NCI-H526 (cell line): ENCODE measurements at places on chromosomes 13 and 19.

GRCh38 chr13:46032341-46032740 lies 20.2 kb downstream of the ZC3H13 start:
- no peak for DNase-seq

DNA sequence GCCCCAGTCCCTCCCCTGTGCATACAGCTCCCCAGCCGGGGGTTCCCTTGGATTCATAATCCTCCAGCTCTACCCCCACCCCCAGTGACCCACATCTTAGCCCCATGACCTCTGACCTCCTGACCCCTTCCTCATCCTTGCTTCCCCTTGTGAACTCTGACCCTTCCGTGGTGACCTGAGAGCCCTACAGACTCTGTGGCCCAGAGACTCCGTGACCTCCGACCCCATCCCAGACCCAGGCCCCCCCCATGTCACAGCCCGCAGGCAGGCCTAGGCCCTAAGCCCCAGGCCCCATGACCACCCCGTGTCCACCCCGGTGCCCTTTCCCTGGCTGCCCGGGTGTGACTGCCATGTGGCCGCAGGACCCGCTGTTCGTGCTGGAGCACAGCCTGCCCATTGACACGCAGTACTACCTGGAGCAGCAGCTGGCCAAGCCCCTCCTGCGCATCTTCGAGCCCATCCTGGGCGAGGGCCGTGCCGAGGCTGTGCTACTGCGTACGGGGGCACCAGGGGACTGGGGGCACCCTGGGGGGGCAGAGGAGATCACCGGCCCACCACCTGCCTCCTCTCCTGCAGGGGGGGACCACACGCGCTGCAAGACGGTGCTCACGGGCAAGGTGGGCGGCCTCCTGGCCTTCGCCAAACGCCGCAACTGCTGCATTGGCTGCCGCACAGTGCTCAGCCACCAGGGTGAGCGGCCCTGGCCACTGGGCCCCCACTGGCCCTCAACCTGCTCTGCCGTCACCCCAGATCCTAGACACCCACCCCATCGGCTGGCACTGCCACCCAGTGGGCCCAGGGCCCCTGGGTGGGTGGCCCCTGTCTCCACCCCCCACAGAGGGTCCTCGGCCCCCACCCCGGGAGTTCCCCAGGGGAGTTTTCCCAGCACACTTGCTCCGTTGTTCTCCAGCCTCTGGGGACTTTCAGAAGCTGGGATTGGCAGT lies 2.4 kb upstream of the SPIB start:
- no peak for DNase-seq

- DNase-seq = no peak
Observed at GRCh38 chr19:13044231-13044836, 49.1 kb downstream of the NFIX start.

DNA sequence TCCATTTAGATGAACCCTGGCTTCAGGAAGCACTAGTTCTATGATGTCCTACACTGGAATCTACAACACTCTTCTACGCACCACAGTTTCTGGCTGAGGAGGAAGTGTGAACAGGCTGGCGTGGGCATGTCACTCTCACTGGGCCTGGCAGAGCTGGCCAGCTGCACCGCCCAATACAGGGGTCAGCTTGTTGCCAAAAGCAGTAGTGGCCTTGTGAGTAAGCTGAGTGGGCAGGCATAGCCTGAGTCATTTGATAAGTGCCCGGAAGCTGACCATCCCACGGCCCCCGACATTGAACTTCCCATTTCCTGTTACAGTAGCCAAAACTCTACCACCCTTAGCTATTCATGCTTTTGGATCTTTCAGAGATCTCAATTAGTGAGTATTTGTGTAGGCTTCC lies 240.9 kb upstream of the SERP2 start:
- DNase-seq = no peak

- DNase-seq = peak; percentile 48
Observed at GRCh38 chr13:26518451-26518959, 39.0 kb upstream of the WASF3 start.

- no peak for DNase-seq
Observed at GRCh38 chr13:40517486-40518480, 148.7 kb downstream of the FOXO1 start.

- no peak for DNase-seq
Observed at GRCh38 chr13:31444266-31444856, 244.6 kb downstream of the B3GLCT start.

GRCh38 chr19:45099467-45100191 lies 6.7 kb downstream of the PPP1R37 start:
- no peak for DNase-seq

DNA sequence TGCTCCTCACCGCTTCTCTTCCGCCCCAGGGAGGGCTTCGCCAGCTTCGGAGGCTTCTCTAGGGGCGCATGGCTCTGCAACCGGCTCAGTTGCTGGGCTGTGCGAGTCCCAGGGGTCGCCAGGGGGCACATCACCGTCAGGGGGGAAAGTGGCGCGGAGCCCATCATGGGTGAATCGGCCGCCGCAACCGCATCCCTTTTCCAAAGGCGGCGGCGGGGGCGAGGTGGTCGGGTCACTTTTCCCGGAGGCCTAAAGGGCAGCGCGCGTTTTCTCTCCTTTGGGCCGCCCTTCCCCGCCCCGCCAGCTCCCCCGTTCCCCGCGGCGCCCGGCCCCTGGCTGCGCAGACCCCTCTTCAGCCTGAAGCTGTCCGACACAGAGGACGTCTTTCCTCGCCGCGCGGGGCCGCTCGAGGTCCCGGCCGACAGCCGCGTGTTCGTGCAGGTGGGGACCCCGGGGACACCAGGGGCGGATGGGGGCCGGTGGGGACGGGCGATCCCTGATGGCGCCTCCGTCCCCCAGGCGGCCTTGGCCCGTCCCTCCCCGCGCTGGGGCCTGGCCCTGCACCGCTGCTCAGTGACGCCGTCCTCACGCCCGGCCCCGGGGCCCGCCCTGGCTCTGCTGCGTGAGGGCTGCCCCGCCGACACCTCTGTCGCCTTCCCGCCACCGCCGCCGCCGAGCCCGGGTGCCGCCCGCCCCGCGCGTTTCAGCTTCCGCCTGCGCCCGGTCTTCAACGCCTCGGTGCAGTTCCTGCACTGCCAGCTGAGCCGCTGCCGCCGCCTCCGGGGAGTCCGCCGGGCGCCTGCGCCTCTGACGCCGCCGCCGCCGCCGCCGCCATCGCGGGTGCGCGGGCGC lies 1.7 kb downstream of the TGFBR3L start:
- DNase-seq = peak; percentile 26

GRCh38 chr13:30585748-30586262 lies 31.9 kb upstream of the USPL1 start:
- no peak for DNase-seq

GRCh38 chr19:10407096-10407495 lies 3.8 kb upstream of the CDC37 start:
- DNase-seq = no peak

- no peak for DNase-seq
Observed at GRCh38 chr13:47327861-47328260, 431.0 kb upstream of the HTR2A start.

- no peak for DNase-seq
Observed at GRCh38 chr13:95710313-95710712, 33.4 kb downstream of the DNAJC3 start.

DNA sequence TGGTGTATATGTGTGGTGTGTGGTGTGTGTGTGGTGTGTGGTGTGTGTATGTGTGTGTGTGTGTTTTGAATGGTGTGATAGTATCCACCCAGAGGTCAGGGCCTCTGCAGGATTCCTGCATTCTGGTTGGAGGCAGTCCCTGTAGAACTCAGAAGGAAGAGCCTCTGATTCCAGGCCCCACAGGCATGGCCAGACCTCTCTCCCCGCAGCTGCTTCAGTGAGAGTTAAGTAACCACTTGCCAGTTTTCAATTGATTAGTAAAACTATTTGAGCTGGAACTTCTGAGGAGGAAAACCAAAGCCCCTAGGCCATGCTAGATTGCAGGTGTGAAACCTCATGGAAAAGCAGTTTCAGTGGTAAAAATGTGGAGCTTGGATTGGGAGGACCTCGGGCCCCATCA lies 2.1 kb downstream of the ATP12A start:
- DNase-seq = no peak

GRCh38 chr13:43880214-43880855 lies 631 bp downstream of the LACC1 start:
- DNase-seq = no peak

DNA sequence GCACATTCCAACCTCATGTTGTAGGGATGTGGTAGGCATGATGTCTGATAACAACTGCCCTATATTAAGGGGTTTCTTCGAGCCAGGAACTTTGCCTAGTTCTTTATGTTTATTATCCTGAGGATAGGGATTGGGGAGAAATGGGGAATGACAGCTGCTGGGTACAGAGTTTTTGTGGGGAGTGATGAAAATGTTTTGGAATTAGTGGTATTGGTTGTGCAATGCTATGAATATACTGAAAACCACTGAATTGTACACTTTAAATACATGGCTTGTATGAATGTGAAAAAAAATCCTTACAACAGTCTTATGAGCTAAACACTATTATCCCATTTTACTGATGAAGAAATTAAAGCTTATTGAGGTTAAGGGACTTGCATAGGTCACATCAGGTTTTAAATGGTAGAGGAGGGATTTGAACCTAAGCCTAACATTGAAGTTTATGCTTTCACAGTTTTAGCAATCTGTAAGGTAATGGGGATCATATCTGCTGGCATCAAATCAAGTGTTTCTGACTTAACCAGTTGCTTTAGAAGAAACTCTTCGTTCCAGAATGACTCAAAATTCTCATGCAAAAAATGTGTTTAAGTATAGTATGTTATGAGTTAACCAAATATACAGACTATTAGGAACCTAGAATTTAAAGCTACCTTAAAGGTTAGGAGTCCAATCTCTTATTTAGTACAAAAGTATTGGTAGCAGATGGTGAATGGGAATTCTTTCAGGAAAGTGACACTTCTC lies 61.4 kb downstream of the ERCC5 start:
- no peak for DNase-seq

- no peak for DNase-seq
Observed at GRCh38 chr13:36675213-36675536, 1.4 kb downstream of the SERTM1 start.

DNA sequence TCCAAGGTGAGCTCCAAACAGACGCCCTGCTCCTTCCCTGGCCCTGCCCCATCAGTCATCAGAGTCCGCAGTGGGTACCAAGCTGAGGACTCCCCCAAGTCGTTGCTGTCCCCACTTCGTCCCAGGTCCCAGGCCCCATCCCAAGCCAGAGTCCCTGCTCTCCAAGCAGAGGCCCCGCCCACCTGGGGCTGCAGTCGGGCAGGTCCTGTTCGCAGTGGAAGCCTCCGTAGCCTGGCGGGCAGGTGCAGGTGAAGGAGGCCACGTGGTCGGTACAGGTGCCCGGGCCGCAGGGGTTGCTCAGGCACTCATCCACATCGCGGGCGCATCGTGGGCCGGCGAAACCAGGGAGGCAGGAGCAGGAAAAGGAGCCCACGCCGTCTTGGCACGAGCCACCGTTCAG lies 19.4 kb downstream of the NOTCH3 start:
- peak; percentile 62 for DNase-seq

GRCh38 chr13:24938966-24939365 lies 157.0 kb upstream of the PABPC3 start:
- DNase-seq = no peak

- DNase-seq = no peak
Observed at GRCh38 chr19:39360599-39360998, 18.4 kb downstream of the SAMD4B start.

DNA sequence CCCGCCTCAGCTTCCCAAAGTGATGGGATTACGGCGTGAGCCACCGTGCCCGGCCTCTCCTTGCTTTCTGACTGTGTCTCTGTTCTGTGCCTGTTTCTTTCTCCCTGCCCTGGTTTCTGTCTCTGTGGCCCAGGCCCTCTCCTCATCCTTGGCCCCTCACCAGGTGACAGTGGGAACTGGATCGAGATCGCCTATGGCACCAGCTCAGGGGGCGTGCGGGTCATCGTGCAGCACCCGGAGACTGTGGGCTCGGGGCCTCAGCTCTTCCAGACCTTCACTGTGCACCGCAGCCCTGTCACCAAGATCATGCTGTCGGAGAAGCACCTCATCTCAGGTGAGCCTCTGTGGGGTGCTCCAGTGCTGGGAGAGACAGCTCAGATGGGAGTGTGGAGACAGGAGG lies 9.9 kb downstream of the SHKBP1 start:
- DNase-seq = no peak

DNA sequence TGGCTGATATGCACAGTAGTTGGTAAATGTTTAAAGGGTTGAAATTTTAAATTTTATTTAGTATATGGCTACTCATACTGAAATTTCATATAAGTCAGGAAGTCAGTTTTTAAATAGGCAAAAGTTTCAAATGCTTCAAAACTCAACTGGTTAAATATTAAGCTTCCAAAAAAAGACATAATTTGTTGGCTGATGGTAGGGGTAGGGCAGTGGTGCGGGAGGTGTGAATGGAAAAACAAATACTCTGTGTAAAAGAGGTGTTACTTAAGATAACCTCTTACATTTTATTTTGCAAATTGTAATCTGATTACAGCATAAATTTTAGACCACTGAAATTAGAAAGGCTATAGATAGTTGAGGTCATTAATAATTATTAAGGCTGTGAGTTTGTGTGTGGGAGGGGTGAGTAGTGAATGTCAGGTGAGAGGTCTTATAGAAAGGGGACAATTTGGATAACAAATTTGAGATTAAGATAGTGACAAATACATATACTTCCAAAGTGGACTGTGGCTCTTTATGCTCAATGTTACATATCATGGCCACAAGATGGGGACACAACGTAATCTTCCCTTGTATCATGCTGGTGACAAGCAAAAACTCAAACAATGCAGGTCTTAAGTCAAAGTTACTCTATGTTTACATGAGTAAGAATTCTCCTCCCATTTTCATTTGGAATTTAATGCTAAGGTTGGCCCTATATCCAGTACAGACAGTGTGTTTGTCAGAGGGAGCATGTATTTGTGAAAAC lies 36.6 kb upstream of the OXGR1 start:
- DNase-seq = peak; percentile 40

- DNase-seq = no peak
Observed at GRCh38 chr19:51466723-51467122, 8.5 kb upstream of the SIGLEC8 start.

GRCh38 chr13:33742321-33742720 lies 75.6 kb upstream of the RFC3 start:
- no peak for DNase-seq

DNA sequence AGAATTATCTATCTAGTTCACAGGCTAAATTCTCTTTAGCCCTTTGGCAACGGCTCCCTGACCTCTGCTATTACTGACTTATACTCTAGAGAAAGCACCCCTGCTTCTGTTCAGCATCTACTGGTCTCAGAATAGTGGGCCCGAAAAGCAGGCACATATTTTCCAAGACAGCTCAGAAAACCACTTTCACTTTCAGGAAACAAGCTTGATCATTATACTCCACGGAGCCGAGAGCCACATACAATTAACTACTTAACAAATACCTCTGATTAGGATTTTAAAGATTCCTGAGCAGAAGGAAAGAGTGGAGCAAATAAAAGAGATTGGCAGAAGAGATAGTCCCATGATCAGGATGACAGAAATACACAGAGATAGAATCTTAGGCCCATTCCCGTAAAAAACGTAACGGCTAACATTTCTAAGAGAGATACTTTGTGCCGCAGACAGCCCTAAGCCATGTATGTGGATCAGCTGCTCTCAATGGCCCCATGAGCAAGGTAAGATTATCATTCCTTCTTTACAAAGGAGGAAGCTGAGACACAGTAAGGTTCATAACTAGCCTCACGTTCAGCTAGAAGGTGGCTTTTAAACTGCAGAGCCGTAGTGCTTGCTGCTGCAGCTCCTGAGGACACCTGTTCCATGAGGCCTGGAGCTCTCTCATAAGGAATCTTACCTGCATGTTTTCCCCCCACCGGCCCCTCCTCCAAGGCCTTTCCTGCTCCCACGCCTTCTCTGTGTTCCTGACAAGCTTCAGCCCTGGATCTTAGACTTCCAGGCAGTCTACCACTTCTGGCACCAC lies 227.2 kb downstream of the FOXO1 start:
- DNase-seq = no peak
